ENCODE measurements at places on chromosomes 6 and 20.

- DNase-seq, result no peak
These were observed 102.2 kb upstream of the EXOC2 start for GRCh38 chr6:795046-795685.

DNA sequence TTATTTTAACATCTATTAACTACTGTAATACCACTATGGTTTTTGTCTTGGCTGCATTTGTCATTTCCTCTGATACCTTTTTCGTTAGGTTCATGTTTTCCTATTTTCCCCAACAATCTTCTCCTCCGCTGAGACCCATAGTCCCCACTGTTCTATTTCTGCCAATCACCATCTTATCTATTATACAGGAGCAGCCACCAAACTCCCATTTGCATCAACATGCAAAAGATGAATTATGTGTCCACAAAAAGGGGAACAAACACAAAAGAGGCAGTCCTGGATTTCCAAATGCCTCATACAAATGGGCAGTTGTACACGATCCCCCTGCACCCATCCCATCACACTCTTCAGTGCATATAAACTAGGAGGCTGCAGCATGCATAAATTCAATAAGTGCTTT lies 121.7 kb upstream of the MYLIP start:
- no peak for DNase-seq

- no peak for DNase-seq
These were observed 184.2 kb downstream of the COL9A1 start for GRCh38 chr6:70118670-70119069.

DNA sequence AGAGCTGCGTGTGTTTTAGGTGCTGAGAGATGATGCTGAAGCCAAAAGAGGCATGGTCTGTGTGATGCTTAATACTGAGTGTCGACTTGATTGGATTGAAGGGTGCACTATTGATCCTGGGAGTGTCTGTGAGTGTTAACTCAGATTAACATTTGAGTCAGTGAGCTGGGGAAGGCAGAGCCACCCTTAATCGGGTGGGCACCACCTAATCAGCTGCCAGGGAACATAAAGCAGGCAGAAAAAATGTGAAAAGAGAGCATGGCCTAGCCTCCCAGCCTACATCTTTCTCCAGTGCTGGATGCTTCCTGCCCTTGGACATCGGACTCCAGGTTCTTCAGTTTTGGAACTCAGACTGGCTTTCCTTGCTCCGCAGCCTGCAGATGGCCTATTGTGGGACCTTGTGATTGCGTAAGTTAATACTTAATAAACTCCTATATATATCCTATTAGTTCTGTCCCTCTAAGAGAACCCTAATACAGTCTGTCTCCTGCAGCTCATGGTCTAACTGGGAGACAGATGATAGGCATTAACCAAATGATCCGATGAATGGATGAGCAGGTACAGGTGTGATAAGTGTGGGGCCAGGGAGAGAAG lies 91.6 kb downstream of the TFAP2C start:
- DNase-seq, result no peak

GRCh38 chr6:119609865-119610264 lies 260.3 kb upstream of the MAN1A1 start:
- no peak for DNase-seq

DNA sequence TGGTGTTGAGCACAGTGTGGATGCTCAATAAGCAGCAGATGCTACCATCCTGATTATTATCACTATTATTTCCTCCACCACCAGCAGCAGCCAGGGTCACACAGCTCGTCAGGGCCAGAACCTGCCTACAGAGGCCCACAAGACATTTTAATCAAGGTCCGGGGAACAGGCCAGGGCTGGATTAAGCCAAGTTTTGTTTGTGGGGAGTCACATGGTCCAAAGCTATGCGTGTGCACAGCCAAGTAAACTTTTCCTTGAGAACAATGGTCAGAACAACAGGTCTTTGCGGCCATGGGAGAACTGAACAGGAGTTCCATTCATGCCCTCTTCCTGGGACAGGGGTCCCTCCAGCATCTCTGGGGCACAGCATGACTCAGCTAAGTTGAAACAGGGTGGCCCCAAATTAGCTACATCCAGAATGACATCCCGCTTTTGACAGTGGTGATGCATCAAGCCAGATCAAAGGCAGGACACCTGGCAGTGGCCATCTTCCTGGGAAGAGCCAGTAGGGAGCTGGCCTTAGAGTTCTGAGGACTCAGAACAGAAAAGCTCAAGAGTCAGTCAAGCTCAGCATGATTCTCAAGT lies 11.7 kb downstream of the SNTA1 start:
- no peak for DNase-seq

DNA sequence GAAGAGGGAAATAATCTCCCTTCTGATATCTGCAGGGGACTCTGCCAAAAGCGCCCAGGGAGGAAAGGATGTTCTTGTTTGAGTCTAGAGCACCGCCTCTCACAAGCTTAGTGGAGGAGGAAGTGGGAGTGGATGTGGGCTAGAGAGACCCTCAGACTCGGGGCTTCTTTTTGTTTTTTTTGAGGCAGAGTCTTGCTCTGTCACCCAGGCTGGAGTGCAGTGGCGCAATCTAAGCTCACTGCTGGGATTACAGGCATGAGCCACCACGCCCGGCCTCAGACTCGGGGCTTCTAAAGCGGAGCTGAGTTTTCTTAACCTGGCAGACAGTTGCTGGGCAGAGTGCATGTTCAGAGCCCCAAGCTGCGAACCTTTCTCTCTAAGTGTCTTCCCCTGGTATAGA lies 310.8 kb downstream of the BMP7 start:
- no peak for DNase-seq

DNA sequence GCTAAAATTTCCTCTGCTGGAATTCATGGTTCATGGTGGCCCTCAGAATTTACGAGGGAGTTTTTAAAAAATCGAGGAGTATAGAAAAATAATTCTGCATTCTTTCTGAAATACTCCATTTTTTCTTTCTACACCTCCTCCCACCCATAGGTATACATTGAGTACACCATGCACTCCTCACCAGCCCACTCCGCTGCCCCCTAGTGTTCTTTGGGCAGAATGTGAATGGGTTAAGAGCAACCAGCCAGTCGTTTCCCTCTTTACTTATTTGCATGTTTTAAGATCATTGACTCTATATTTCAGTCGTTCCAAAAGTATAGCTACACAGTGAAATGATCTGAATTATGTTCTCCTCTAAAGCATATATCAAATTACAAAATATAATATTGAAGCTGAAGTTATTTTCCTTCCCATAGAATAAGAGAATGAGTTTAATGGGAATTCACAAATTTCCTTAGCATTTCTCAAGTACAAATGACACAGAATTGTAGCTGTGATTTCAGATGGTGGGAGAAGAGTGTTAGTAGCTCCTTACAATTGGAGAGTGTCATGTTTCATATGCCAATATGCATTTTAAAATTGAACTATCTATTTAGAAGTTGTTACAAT lies 977.7 kb upstream of the SLC35B3 start:
- no peak for DNase-seq

DNA sequence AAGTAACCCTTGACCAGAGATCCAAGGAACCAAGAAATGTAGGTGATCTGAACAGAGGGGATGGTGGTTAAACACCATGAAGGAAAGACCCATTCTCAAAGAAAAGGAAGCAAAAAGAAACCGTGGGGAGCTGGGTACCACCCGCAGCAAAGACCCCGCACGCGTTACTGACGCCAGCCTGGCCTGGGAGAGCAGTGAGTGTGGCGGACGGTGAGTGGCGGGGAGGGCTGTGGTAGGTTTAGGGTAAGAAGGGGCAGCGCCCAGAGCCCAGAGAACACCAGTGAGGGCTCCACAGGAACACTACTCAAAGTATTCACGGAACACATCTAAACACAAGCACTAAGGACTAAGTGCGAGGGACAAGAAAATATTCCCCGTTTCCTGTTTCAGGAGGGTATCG lies 4.2 kb downstream of the GMEB2 start:
- DNase-seq, result no peak

- peak; percentile 78 for DNase-seq
These were observed 1.1 kb downstream of the CLPSL2 start for GRCh38 chr6:35777356-35778102.

GRCh38 chr20:63017826-63018411 lies 11.2 kb upstream of the BHLHE23 start:
- no peak for DNase-seq

GRCh38 chr6:28683945-28684538 lies 158.4 kb downstream of the GPX5 start:
- no peak for DNase-seq

DNA sequence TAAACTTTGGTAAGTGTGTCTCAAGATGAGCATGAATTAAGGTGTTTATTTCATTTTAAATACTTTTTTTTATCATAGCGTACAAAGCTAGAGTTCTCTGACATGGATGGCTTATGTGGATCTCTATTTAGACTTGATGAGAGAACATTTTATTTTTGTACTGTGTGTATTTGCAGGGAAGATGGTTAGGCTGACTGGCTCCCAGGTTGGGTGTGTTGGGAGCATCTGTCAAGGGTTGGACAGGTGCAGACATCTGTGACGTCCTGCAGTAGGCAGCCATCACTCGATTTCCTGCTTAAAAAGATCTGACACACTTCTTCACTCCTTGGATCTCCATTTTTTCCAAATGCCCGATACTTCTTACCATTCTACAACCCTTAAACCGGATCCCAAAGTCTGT lies 221.9 kb upstream of the QKI start:
- no peak for DNase-seq

- no peak for DNase-seq
These were observed 278.0 kb downstream of the SMOC2 start for GRCh38 chr6:168718821-168719475.

DNA sequence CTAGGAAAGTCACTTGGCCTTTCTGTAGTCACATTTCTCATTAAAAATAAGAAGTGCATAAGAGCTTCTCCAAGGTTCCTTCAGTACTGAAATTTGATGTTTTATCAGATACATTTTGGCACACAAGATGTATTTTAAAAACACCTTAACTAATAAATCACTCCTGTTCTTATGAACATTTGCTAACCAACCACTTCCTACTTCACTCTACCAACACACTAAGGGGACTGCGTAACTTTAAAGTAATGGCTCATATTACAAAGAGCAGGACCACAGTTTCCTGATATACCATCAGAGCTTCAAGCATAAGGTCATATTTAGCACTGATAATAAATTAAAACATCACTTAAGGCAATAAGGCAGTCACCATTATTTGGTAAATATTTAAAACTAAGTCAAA lies 104.4 kb downstream of the RALGAPA2 start:
- DNase-seq, result no peak

DNA sequence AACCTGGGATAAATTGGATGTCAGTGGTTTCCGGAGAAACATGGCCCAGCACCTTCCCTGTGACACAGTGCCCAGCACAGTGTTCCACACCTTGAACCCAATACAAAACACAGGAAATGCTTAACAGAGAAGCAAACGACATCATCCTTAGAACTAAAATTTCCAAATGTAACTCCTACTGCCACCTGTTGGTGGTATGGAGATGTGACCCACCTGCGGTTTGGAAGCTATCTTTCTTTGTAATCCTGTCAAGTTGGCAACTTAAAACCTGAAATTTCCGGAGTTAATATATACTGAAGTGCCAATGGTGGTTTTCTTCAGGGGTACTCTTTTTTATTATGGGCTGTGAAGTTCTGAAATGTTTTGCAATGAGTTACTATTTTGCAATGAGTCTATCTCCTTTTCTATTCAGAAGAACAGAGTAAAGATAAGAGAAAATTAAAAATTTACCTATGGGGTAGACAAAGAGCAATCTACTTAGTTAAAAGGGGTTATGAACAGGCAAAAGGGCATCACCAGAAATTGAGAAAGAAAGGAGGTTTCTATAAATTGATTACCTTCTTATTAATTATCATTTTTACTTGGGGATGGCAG lies 658.8 kb downstream of the PTPRT start:
- peak; percentile 1 for DNase-seq

DNA sequence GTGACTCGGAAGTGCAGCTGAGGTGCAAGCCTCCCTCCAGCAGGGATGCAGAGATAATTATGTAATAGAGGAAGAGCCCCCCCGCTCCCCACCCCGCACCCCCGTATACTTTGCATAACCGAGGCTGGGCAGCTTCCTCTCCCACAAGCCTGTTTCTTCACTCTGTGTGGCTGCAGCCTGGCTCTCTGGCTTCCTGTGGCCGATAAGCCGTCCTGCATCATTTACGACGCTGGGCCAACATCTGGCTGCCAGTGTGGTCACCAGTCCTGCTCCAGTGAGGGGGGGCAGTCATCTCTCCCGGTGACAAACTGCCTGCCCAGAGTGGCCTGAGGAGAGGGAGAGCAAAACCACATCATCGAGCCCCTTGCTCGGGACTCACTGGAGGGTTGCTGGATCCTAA lies 59.2 kb downstream of the RBM38 start:
- DNase-seq, result no peak

- DNase-seq, result no peak
These were observed 2.8 kb upstream of the ZNF292 start for GRCh38 chr6:87152526-87152955.

DNA sequence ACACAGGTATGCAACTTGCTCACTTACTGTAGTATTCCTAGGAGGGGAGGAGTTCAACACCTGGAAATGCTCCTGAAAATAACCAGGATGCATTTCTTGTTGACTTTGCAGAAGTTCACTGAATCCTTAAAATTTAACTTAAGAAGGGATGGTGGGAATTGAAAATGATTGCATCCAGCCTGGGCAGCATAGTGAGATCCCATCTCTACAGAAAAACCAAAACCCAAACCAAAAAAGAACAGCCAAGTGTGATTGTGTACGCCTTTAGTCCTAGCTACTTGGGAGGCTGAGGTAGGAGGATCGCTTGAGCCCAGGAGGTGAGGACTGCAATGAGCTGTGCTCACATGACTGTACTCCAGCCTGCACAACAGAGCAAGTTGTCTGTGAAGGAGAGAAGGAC lies 1.7 kb downstream of the DNAH8 start:
- DNase-seq, result no peak

DNA sequence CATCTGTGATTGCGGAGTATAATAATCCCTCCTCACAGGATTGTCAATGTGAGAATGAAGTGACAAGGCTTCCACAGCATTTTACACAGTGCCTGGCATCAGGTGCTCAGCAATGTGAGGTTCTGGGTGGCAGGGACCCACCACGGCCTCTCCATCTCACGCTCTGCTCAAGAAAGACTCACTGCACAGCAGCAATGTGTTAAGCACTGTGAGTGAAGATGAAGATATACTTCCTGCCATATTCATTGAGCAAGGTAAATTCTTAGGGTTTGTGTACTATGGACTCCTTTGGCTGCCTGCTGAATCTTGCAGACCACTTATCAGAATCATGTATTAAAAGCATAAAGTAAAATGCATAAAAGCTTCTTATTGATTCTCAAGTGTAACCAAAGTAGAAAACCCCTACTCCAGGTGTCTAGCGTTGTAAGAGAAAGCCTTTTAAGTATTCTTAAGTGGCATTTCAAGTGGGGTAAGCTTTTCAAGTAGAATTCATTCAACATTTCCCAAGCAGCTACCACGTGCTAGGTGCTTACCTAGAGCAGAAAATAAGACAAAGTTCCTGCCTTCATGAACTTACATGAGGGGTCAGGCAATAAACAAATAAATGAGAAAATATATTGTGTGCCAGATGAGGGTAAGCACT lies 17.0 kb upstream of the MEP1A start:
- DNase-seq, result no peak

Measured in PC-9 (cell line).